Kidney (tissue), 22 donors: ENCODE measurements at places on chromosomes 12 and 14. TPM values are rescaled to one million over a fixed set of nuclear protein-coding genes. Genes with fewer than 3 reads are reported as not detected.

Gene TAS2R10
- 0.82 TPM for total RNA-seq

DNA sequence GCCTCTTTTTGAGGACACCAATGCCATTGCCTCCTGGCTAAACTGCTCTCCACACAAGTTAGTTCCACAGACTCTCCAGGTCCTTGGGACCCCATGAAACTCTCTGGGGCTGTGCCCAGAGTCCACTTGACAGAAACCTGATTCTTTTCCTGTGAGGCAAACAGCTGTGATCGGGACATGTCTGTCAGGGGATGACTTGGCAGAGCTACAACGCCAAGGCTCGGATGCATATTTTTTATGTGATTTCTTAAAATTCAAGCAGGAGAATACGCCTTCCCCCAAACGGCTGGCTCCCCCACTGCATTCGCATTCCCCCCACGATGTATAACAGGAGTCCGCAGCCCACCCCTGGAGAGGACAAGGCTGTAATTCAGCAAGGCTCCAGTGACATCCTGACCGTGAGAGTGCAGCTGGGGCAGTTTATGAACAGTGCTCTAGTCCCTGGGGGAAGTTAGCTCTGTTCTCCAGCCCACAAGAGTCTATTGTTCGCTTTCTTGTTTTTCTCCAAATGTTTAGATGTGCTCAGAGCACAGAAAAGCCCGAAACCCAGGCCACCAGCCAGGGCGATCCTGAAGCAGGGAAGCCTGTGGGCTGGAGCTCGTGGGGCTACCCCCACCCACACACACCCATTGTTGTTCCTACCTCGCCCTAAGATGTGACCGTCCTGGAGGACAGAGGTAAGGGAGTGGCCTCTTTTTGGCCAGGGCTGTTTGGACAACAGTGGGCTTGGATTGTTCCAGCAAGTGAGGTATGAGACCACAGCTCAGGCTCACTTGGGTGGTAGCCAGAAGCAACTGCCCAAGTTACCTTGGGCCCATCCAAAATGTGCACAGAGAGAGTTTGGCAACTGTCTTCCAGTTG lies 159.5 kb downstream of the ZFP36L1 start:
- peak; percentile 76 for DNase-seq

- no peak for DNase-seq
Observed at GRCh38 chr12:71445071-71445470, 5.5 kb downstream of the LGR5 start.

GRCh38 chr12:57838594-57839302 lies 7.8 kb downstream of the CTDSP2 start:
- DNase-seq = no peak

DNA sequence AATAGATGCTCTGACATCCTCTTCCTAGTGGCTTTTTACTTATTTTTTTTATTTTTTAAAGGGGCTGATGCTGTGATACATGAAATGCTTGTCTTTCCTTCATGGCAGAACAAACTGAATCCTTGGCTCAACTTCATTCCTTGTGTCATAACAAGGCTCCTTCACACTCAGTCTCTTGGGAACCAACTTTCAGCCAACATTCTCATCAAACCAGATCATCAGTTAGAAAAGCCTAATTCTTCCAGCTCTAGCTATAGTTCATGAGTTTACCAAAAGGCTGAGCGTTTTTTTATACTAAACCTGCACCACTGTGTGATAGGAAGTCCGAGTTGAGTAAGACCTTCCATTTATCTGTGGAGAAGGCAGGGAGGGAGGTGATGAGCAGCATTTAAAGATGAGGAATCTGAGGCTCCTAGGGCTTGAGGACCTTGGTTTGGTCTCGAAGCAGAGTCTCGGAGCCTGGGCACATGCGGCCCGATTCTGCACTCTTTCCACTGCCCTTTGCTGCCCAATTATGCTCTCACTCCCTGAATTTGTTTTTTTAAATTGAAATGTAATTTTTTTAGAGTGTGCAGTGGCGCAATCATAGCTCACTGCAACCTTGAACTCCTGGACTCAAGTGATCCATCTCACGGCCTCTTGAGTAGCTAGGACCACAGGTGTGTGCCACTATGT lies 8.2 kb downstream of the GPRC5D start:
- DNase-seq = no peak

DNA sequence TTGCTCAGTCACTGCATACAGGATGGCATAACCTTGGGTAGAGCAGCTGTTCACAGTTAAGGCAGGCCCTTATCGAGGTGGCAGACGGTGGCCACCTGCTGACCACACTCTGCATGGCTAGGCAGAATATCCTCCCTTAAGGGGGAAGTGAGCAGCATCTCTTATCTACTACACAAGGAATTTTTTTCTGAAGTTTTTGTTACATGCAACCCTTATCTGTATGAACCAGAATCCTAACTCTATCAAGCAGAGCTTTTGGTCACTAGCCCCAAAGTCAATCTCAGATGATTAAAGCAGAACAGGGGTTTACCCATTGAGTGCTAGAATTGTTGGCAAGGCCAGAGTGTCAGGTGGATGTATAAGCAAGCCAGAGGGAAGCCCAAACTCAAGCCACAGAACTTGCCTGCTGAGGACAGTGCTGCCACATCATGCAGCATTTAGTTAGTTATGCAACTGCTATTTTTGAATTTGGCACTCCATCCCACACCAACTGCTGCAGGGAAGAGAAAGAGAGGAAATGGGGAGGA lies 192.8 kb downstream of the TBX5 start:
- peak; percentile 6 for DNase-seq
